ENCODE measurements at places on chromosomes 13 and 19.

- no peak for DNase-seq
Measured at GRCh38 chr13:22032905-22033304, 362.0 kb downstream of the FGF9 start.

DNA sequence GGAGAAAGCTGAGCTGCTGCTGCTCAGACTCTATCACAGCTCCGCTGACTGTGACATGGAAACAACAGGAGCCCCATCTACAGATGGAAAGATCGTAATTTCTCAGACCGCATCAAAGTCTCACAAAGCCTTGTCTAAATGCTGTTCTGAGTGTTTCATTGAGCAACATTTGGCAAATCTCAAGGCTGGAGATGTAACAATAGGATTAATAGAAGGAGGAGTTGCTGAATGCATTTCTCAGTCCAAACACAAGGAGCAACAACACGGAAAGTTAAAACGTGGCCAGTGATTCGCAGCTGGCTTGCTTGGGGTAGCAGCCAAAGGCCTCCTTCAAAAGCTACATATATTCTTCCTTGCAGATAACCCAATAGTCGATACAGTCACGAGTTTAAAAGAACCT, 55.7 kb downstream of the MRPL57 start:
- no peak for DNase-seq

GRCh38 chr13:42075517-42075916, 27.1 kb downstream of the DGKH start:
- DNase-seq = no peak

DNA sequence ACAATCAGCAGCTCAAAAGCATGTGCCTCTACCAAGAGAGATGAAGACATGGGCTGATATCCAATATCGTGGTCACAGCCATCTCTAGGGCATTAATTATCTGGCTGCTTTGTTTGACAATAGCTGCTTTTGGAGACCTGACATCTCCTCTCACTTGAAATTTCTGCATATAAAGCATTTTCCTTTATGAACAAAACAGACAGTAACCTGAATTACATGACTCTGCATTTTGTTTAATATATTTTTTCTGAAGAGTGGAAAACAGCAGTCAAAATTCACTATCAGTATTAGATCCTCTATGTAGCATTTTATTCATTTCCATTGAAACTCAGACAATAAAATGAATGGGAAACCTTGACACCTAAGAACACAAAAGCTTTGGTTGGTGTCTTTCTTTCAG, 42.4 kb upstream of the ESD start:
- no peak for DNase-seq

DNA sequence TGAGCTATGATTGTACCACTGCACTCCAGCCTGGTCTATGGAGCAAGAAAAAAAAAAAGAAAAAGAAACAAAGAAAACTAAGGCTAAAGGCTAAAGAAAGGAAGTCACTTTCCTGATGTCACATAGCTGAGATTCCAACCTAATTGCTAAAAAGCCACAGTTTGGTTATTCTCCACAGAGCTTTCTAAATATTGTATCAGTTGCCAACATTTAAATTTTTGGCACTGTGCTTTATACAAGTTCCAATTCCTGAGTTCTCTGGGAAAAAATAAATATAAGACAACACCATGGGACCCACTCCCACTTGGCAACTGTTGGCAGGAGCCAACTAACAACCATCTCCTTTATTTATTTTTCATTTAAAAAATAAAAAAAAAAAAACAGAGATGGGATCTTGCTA, 11.2 kb upstream of the LYPD3 start:
- no peak for DNase-seq

- no peak for DNase-seq
Measured at GRCh38 chr13:110346661-110347067, 39.6 kb downstream of the COL4A2 start.

DNA sequence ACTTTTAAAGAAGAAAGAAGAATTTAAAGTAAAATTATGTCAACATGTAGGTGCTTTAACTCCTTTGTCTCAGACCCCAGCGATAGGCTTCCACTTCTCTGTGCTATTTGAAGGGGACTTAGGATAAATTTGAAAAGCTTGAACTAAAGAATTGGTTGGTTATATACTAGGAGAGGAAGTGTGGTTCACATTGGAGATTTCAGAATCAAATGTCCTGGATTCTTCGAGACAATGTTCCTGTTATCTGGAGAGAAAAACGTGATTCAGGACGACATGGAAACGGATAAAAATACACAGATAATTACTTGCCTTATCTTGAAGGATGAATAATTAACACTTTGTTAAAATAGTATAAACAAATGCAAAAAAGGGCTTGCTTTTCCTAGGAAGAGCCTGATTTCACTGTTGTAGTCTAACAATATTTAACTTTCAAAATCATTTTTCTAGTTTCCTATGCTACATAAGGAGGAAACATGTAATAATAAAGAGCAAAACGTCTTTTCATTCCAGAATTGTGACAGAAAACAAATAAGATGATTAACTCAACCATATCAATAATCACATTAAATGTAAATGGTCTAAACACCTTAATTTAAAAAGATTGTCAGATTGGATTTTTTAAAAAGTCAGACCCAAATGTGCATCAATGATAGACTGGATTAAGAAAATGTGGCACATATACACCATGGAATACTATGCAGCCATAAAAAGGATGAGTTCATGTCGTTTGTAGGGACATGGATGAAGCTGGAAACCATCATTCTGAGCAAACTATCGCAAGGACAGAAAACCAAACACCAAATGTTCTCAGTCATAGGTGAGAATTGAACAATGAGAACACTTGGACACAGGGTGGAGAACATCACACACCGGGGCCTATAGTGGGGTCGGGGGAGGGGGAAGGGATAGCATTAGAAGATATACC, 724 bp upstream of the ZNF780A start:
- no peak for DNase-seq

DNA sequence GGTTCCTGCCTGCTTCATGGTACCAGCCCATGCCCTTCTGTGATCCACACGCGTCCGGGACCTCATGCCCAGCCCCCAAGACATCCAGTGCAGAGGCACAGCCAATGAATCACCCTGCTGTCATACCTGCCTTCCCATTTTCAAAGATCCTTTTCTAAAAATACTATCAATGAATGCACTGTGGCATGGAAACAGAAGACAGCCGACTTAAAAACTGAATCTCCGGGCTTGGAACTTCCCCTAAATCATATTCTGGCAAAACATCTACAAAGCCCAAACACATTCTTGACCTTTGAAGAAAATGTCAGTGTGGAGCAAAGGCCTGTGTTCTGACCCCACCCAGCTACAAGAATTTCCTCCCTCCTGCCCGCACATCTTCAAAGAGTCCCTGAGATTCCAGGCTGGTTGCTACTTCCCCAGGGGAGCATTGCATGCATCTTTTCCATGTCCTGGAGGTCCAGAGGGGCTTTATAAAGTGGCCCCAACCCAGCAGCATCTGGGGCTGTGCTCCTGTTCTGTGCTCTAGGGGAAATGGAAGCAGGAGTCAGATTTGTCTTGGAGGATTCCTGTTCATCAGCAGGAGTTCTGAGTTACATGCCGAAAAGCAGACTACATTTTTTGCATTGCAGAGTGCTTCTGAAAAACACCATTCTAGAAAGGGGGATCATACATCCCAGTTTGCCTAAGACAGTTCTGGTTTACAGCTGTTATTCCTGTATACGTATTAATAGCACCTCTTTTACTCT, 135.2 kb downstream of the USP12 start:
- no peak for DNase-seq

- peak; percentile 80 for DNase-seq
Measured at GRCh38 chr19:14479975-14480699, 5.0 kb upstream of the PTGER1 start.

DNA sequence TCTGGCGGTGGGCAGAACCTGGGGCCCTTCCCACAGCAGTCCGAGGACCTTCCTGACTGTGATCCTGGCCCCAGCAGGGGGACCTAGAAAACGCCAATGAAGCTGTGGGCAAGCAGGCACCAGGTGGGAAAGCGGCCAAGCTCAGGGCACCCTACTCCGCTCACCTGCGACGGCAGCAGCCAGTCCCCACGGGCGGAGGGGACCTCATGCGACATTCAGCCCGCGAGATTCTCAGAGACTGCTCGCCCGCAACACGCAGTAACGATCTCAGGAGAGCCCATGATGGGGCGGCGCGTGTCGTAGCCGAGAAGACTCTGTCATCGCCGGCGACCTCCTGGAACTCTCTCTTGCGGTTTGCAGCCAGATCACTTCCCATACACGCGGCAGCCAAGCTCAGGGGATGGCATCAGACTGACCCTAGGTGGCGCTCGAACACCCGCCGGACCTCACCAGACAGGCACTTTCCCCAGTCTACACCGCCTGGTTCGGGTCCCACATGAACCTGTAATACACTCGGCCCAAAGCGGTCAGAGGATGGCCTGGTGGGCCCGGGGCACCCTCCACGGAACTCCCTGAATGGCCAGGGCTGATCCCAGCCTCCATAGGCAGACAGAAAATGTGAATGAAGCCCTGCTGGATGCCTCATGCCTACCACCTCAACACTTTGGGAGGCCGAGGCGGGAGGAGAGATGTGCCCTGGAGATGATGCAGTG, 26.5 kb downstream of the MAN2B1 start:
- peak; percentile 51 for DNase-seq

GRCh38 chr13:40981361-40981760, 37.8 kb downstream of the ELF1 start:
- DNase-seq = no peak

DNA sequence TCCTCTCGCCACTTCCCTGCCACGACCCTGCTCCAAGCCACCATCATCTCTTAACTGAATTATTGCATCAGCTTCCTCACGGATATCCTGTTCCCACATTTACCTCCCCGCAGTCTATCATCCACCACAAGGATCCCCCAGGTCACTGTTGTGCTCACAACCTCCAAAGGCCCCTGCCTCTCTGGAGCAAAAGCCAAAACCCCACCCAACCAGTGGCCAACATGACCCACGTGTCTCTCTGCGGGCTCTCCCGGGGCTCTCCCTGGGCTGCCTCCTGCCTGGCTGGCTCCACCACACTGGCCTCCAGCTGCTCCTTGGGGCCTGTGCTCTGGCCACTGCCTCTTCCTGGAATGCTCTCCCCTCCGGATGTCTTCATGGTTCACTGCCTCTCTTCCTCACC, 809.3 kb downstream of the UQCRFS1 start:
- DNase-seq = no peak

Data from HuH-7 (cell line).